ENCODE measurements at places on chromosomes 2 and 18. TPM values are rescaled to one million over a fixed set of nuclear protein-coding genes. Genes with fewer than 3 reads are reported as not detected.

DNA sequence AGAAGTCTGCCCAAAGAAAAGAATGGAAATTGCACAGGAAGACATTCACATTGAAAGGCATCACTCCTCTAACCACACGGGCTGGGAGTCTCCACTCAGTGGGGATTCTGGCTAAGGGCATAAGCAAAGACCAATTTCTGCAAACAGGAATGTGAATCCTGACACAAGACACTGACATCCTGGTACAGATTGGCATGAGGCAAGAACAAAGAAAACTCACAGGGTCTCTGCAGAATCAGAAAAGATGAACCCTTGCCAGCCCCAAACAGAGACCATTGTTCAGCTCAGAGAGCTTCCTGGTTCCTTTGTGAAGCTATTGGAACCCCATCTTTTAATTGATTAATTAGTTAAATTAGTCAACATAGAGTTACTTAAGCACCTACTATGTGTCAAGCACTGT, 82.3 kb downstream of the UPP2 start:
- H3K36me3 ChIP-seq = no peaks in the 10 kb centered on the region
- H3K4me3 ChIP-seq = no peak overlapping the region
- H3K4me1 ChIP-seq = no peaks in the 10 kb centered on the region
- H3K27ac ChIP-seq = no peak overlapping the region

GRCh38 chr2:74292751-74293150, 50.5 kb downstream of the SLC4A5 start:
- peaks cover 3% of the 10 kb centered on the region for H3K4me1 ChIP-seq
- H3K4me3 ChIP-seq = no peak overlapping the region
- peak overlapping the region; percentile 61 for H3K27ac ChIP-seq
- DNase-seq = no peak
- no peaks in the 10 kb centered on the region for H3K27me3 ChIP-seq

- H3K4me3 ChIP-seq = no peak overlapping the region
- no peak overlapping the region for H3K27ac ChIP-seq
- no peaks in the 10 kb centered on the region for H3K4me1 ChIP-seq
- H3K27me3 ChIP-seq = no peaks in the 10 kb centered on the region
- no peaks in the 10 kb centered on the region for H3K36me3 ChIP-seq
- DNase-seq = no peak
These were observed 321.6 kb upstream of the THUMPD2 start for GRCh38 chr2:40100676-40101075.

- H3K27ac ChIP-seq = no peak overlapping the region
- H3K27me3 ChIP-seq = no peaks in the 10 kb centered on the region
- peaks cover 10% of the 10 kb centered on the region for H3K36me3 ChIP-seq
- peaks cover 6% of the 10 kb centered on the region for H3K4me1 ChIP-seq
- peak overlapping the region; percentile 62 for H3K4me3 ChIP-seq
These were observed 1.3 kb downstream of the HS6ST1 start for GRCh38 chr2:128317181-128317898.

DNA sequence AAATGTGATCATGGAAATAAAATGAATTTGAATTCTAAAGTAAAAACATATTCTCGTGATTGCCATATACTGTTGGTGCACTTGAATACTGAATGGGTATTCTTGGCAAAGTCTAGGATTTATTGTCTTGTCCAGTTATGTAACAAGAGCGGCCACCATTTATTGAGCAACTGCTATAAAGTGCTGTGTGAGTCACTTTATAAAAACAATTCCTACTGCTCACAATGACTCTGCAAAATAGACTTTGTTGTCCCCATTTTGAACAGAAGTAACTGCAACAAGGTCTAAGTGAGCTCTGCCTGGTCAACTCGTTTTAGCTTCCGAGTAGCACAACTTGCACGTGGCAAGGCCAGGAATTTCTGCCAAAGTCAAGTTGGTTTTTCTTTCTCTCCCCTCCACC, 995.6 kb upstream of the FANCL start:
- H3K4me1 ChIP-seq = no peaks in the 10 kb centered on the region
- no peaks in the 10 kb centered on the region for H3K36me3 ChIP-seq
- H3K4me3 ChIP-seq = no peak overlapping the region
- no peaks in the 10 kb centered on the region for H3K27me3 ChIP-seq
- DNase-seq = no peak
- no peak overlapping the region for H3K27ac ChIP-seq

The THAP4 gene
- polyA plus RNA-seq = 44.4 TPM

The HES6 gene
- polyA plus RNA-seq = 2.9 TPM
